Hematopoietic multipotent progenitor cell treated with erythropoietin and hydrocortisone succinate and interleukin-3 and kit ligand, for 4 days (in vitro differentiated cells): ENCODE measurements at places on chromosomes 1 and 21.
A peak's percentile ranks its signal among the peaks of the same experiment; 100 is the strongest.

GRCh38 chr1:22208268-22208972, 65.5 kb upstream of the WNT4 start:
- DNase-seq: no peak

DNA sequence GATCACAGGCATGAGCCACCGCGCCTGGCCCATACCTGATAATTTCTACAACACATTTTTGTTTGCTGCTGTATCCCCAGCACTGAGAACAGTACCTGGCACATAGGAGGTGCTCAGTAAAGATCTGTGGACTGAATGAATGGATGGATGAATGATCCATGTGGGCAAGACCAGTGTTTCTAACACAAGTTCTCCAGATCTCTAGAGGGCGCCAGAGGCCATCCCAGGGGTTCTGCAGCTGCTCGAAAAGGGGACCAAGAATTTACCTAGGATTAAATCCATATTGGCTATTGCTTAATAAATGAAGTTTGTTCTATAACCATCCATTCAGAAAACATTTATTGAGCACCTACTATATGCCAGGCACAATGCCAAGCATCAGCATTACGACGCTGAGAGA, 167.7 kb downstream of the ACTL8 start:
- peak; percentile 60 for DNase-seq

DNA sequence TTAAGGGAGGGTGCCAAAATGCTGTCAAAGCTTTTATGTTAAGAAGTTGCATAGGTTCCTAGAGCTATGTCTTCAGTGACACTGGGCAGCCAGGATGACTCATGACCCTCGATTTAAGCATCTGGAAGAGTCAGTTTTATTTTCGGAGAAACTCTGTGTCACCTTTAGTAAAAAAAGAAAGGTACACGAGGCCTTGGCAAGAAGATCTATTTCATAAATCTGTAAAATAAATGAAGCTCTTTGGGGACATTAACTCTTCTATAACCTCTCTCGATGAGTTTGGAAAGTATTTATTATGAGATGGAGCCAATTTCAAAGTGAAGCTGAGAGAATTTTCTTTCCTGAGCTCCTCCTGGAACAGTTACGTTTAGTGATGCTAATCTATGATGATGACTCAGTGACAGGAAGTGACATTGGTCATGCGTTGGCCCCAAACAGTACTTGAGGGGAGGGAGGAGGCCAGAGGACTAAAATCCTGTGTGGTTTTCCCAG, 156.5 kb downstream of the HLX start:
- peak; percentile 42 for DNase-seq

DNA sequence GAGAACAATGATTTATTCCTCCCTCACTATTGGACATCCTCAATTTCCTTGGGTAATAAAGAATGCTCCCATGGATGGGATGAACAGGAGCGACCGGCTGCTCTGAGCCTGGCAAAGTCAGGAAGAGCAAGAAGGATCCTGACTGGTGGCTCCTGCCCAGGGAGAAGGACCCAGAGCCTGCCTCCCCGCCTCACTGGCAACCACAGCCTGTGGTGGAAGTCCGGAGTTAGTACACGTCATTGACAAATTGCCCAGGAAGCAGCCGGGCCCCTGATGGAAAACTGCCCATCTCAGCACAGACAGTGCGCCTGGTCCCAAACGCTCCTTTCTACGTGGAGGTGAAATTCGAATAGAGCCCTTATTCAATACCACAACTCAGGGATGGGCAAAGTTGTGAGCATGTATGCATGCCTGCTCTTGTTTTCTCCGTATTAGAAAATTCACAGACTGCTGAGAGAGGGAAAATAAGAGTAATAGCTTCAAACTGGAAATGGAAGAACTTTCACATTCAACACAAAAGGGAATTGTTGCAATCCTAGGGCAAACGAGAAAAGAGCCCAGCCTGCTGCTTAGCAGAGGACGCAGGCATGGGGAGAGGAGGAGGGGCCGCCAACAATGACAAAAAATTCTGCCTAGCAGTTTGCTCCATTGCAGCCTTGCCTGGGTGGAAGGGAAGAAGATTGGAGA, 397.1 kb upstream of the VAMP3 start:
- DNase-seq: no peak

GRCh38 chr1:150793221-150793620, 14.8 kb downstream of the CTSK start:
- no peak for DNase-seq

DNA sequence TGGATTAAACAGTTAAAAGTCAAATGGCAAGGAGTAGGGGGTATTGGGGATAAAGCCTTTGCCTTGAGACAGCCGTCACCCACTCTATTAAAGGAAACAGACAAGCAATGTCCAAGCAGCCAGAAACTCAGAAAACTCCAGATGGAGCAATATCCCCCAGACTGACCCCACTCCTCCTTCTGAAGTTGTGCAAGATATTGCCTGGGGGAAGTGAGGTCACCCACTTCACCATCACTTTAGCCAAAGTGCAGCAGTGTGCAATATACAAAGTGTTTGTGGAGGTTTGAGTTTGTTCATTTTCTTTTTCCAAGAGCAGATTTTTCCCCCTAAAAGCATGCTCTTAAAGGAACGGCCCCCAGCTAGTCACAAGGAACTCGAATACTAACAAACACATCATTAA, 125.1 kb downstream of the ETS2 start:
- peak; percentile 76 for DNase-seq

DNA sequence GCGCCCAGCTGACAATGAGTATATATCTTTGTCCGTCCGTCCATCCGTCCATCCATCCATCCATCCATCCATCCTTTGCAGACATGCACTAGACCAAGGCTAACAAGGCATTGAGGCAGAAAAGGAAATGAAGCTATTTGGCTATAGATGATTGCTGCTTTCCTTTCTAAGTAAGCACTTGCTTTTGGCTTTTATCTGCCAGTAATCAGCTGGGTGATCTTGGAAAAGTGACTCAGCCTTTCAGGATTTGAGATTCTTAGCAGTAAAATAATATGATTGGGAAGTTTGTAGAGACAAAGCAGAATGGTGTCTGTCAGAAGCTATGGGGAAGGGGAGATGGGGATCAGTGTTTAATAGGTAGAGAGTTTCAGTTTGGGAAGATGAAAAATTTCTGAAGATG, 22.7 kb downstream of the ZFYVE9 start:
- no peak for DNase-seq

GRCh38 chr1:224851848-224852261, 77.6 kb upstream of the DNAH14 start:
- no peak for DNase-seq

DNA sequence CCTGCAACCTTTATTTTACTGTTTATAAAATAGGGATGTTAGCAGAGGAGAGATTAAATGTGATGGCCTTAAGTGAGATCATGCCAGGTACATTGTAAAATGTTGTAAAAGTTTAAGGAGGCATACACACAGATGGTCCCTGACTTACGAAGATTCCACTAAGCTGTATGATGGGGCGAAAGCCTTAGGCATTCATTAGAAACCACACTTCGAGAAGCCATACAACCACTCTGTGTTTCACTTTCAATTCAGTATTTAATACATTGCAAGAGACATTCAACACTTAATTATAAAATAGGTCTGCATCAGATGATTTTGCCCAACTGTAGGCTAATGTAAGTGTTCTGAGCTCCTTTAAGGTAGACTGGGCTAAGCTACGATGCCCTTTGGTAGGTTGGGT, 3.7 kb downstream of the SMPDL3B start:
- DNase-seq: no peak

GRCh38 chr1:68919075-68919474, 422.2 kb upstream of the DEPDC1 start:
- DNase-seq: no peak
